ENCODE measurements at places on chromosomes 2 and 18.

DNA sequence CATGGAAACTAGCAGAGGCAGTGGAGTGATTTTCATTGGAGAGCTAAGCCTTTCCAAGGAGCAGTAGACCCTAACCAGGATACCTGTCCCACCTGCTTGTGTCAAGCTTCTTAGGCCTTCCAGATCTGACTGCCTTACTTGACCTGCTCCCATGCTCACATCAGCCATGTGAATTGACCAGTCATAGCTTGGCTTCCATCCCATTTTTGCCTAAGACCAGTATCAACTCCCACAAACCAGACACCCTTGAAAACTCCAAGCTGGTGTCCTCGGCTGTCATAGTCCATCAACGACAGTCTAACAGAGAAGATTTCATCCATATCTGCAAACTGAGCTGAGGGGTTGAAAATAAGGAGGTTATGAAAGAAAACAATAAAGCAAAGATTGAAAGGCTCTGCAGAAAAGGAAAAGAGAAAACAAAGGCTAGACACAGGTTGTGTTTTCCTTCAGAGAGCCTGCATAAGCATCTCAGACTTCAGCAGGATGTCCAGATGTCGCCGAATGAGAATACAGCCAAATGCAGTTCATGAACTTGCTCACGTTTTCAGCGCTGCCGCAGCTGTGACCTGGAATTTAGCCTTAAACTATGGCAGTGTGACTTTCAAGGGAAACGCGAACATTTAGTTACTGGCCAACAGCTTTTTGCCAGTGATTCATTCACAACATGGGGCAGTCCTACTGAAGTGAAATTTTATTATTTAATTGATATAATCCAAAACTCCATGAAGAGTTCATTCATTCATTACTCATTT is 868.1 kb upstream of the ID2 start:
- peak; percentile 21 for DNase-seq

GRCh38 chr18:45777393-45777792 is 48.1 kb upstream of the SIGLEC15 start:
- DNase-seq, result no peak

- no peak for DNase-seq
Measured at GRCh38 chr18:50030146-50030545, 164.8 kb downstream of the MYO5B start.

GRCh38 chr2:69668598-69668997 is 25.1 kb upstream of the AAK1 start:
- DNase-seq, result no peak

- DNase-seq, result no peak
Measured at GRCh38 chr2:69975853-69976462, 14.5 kb upstream of the ASPRV1 start.

GRCh38 chr2:56287974-56288373 is 104.2 kb downstream of the CCDC85A start:
- DNase-seq, result peak; percentile 57

- peak; percentile 14 for DNase-seq
Measured at GRCh38 chr2:79219383-79219988, 59.9 kb upstream of the REG3A start.

DNA sequence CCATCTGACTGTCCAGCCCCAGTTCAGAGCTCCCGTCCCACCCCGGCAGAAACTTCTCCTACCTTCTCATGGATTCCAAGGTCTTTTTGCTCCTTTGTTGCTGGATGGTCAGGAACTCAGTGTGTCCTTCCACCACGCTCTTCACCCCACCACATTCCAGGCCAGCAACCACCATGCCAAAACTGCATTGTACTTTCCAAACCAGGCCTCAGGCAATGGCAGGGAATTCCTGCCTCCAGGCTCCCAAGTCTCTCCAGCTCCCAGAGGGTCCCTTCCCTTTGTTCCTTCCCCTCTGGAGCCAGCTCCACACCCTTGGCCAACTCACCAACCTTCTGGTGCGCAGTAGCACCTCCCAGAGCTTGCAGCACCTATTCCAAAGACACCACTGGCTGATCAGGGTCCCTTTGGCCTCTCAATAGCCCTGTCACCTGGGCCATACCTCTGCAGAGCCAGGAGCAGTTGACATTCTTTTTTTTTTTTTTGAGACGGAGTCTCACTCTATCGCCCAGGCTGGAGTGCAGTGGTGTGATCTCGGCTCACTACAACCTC is 8.1 kb downstream of the CHMP1B start:
- DNase-seq, result no peak

DNA sequence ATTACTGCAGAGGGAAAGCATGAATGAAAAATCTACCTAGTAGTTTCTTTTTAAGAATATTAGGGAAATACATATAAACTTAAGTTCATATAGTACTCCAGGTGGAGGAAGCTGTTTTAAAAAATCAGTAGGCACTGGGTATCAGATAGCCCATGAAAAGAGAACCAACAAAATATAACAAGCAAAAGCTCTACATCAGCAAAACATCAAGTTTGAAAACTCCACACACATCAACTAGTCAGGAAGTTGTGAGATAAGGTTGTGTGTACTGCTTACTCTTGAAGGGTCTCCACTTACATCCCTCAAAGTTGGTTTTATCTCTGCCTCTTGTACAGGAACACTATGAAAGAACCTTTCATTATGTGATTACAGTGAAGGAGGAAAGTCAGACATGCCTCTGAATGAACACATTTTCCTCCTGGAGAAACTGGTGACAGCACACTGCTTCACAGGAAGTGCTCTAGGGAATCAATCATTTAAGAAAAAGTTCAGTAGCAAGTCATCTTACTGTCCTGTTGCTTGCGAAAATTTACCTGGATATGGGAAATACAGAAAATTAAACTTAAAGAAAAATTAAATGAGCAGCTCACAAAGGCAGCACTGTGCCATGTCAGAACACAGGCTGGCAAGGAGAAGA is 57.7 kb downstream of the THADA start:
- no peak for DNase-seq

DNA sequence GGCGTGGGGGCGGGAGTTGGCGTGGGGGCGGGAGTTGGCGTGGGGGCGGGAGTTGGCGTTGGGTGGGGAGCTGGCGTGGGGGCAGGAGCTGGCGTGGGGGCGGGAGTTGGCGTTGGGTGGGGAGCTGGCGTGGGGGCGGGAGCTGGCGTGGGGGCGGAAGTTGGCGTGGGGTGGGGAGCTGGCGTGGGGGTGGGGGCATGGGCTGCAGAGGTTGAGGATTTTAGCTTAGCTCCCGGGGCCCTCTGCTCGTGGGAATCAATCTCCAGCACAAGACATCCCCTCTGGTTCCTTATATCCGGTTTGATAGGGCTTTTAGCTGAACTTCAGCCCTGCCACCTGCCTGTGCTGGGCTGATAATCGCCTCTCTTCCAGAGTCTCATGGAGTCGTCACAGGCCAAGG is 177.0 kb downstream of the LDLRAD4 start:
- DNase-seq, result no peak

- DNase-seq, result no peak
Measured at GRCh38 chr2:229665158-229665557, 49.2 kb downstream of the DNER start.

GRCh38 chr2:14941151-14941631 is 308.7 kb downstream of the LRATD1 start:
- no peak for DNase-seq

DNA sequence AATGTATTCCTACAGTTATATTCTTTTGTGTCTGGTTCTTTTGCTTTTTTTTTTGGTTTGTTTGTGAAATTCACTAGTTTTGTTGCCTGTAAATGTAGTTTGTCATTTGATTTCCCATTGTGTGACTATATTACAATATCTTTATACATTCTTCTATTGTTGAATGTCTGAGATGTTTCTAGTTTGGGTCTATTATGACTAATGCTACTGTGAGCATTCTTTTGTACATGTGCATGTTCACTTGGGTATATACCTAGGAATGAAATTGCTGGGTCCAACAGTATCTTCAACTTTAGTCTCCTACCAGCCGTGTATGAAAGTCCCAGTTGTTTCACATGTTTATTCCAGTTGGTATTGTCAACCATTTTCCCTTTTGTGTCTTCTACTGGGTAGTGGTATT is 112.7 kb upstream of the RBMS1 start:
- DNase-seq, result no peak

GRCh38 chr2:62292190-62292589 is 96.3 kb downstream of the B3GNT2 start:
- peak; percentile 11 for DNase-seq

DNA sequence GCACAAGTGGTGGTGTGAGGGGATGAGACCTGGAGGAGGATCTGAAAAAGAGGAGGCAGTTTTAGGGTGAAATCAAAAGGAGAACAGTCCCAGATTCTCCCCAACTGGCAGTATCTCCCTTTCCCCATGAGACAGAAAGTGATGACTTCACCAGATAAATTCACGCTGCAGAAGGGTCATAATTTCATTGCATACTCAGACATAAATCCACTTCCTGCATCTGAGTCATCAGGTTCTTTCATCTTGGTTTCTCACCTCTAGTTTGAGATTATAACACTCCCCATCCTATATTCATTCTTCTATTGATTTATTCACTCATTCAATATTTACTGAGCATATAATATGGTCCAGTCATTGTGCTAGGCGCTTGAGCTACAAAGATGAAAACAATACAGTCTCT is 64.7 kb downstream of the CCDC148 start:
- DNase-seq, result peak; percentile 52

DNA sequence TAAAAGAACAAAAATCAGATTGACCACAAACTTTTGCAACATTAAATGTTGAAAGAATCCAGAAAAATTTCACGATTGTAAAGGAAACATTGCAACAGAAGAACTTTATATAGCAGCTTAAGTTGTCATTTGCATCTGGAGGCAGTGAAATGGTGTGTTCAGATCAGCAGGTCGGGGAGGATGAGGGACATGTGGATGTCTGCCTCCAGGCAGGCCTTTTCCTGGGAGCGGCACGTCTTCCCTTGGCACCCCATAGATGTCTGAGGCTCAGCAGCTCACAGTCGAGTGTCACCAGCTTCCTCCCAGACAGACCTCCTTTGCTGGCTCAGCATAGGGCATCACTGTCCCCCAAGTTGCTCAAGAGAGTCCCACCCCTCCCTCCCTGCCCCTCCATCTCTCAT is 44.3 kb upstream of the ASB1 start:
- DNase-seq, result no peak

DNA sequence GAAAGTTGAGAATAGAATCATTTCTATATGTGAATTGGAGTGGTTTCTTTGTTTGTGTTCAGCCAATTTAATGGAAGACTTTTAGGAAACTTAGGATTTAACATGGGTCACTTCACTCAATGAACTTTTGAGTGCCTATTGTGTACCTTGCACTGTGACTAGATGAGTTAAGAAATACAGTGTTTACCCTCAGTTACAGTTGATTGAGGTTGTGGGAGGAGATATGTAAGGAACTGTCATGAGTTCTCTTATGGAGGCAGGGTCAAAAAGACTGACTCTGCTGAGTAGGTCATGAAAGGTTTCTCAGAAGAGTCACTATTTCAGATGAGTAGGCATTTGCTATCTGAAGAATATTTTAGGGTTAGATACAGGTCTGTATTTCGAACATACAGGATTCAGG is 98.6 kb downstream of the RAB3GAP1 start:
- no peak for DNase-seq

DNA sequence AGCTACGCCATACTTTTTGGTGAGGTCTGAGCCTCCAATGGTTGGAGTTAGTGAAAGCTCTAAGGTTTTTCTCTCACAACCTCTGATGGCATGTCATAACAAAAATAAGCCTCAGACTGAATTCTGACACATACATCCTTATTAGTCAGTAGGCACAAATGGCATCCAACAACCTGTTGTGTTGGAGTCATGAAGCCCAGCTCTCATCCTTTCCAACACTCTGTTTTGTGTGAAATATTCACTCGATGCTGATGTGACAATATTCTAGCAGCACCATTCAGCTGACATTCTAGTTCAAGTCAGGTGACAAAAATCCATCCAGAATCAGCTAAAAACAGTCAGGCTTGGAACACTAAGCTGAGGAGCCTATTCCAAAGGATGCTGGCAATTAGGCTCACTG is 603.2 kb upstream of the ID2 start:
- DNase-seq, result no peak

- peak; percentile 38 for DNase-seq
Measured at GRCh38 chr18:741931-742512, 29.6 kb upstream of the ENOSF1 start.

DNA sequence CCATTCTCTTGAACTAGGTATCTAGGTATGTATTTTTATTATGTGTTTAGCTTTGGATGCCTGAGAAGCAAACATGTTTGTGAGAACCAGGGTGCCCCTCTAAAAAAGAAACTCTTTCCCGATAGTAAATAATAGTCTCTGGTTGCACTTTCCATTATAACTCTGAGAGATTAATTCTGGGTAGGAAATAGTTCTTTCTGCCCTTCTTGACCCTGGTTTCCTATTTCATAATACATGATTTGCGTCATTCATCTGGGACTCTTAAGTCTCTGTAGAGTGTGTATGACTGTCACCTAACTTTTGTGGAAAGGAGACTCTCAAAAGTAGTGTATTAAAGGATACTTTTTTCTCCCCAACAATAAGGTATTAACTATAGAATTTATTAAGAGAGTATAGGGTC is 31.5 kb downstream of the ACSL3 start:
- DNase-seq, result no peak

- no peak for DNase-seq
Measured at GRCh38 chr2:234488913-234489451, 7.9 kb downstream of the ARL4C start.

GRCh38 chr2:149463328-149464002 is 124.1 kb downstream of the MMADHC start:
- no peak for DNase-seq

GRCh38 chr2:111712361-111712760 is 171.6 kb downstream of the ANAPC1 start:
- no peak for DNase-seq

DNA sequence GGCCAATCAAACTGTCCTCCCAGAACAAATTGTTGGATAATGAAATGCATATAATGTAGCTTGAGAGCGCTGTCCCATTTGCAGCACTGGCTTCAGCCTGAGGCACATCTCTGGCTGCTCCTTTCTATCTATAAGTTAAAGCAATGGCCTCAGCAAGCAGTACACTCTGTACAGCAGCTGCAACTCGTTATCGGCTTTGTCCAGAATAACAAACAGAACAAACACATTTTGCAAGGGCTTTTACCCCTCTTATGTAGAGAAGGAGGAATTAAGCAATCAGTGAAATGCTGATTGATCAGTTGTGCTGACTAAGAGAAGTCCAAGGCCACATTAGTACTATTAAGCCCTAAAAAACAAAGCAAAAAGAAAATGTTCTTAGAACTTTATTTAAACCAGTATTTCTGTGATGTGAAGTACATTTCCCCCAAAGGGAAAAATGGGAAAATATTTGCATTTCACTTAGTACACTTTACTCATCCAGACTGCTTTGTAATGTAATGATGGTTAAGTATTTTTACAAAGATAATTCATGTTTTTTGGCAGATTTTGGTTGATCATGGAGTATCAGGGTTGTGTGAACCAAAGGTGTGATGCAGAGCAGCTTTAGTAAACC is 15.0 kb upstream of the CPS1 start:
- no peak for DNase-seq

- DNase-seq, result no peak
Measured at GRCh38 chr2:207041279-207041678, 102.0 kb downstream of the CPO start.

- DNase-seq, result no peak
Measured at GRCh38 chr18:22349317-22349898, 68.3 kb downstream of the CTAGE1 start.

DNA sequence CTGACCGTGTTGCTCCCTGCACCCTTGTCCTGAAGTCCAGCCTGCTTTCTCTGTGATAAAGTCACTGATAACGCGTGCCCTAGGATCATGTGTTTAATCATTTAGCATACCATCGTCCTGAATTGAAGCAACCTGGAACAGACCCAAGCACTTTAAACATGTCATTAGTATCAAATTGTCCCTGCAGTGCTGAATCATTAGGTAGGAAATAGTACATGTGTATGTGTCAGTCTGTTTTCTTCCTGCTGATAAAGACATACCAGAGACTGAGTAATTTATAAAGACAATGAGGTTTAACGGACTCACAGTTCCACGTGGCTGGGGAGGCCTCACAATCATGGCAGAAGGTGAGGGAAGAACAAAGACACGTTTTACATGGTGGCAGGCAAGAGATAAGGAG is 2.8 kb downstream of the ASB18 start:
- peak; percentile 55 for DNase-seq

Measured in RCC 7860 (cell line).